ENCODE measurements at places on chromosomes 6 and 20. TPM values are rescaled to one million over a fixed set of nuclear protein-coding genes. Genes with fewer than 3 reads are reported as not detected.

GRCh38 chr6:50922579-50923525 lies 104.2 kb downstream of the TFAP2B start:
- no peaks in the 10 kb centered on the region for H3K4me1 ChIP-seq
- no peak overlapping the region for H3K27ac ChIP-seq
- DNase-seq: no peak
- H3K36me3 ChIP-seq: no peaks in the 10 kb centered on the region

GRCh38 chr6:27312146-27312949 lies at the start of gene POM121L2:
TSS of gene POM121L2 (minus strand) at chr6:27312273. CDS start at chr6:27312170, 103 bp downstream.
- H3K36me3 ChIP-seq: no peaks in the 10 kb centered on the region
- peak within 1 kb of the TSS; percentile 61 for H3K4me3 ChIP-seq
- peak; percentile 69 for DNase-seq
- peaks cover 60% of the 10 kb centered on the region for H3K27me3 ChIP-seq
- H3K27ac ChIP-seq: no peak within 1 kb of the TSS

DNA sequence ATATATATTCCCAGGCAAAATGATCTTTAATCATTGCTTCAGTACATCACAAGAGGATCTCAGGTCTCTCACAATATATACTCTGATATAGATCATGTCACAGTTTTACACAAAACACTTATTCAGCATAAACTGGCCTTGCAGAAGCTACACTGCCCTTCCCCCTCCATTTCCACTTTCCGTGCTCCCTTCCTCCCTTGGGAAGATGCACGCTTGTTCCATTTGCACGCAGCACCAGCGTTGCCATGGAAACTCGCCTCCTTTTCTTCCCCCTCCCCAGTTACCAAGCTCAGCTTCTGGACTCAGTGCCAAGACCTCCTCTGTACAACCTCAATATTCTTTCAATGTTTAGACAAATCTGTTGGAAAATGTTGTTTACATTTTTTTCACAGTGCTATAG lies 154.6 kb downstream of the RFPL4B start:
- no peaks in the 10 kb centered on the region for H3K27me3 ChIP-seq
- no peaks in the 10 kb centered on the region for H3K36me3 ChIP-seq
- no peaks in the 10 kb centered on the region for H3K4me1 ChIP-seq
- no peak overlapping the region for H3K4me3 ChIP-seq

DNA sequence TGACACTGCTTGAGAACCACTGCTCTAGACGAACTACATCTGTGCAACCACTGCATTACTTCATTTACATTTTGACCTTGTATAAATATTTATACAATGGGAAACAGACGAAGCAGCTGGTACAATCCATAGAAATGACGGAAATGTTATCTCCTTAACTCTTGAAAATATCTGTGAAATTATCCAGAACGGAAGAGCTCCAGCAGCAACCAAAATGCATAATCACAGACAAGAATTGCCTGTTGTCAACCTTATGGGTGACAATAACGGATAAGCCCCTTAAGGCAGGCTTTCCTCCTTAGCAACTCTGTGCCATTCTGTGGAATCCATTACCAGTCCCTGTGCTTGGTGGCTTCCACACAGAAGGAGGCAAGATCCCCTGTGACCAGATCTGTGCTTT lies 115.4 kb downstream of the DTNBP1 start:
- no peaks in the 10 kb centered on the region for H3K36me3 ChIP-seq
- peaks cover 37% of the 10 kb centered on the region for H3K4me1 ChIP-seq

DNA sequence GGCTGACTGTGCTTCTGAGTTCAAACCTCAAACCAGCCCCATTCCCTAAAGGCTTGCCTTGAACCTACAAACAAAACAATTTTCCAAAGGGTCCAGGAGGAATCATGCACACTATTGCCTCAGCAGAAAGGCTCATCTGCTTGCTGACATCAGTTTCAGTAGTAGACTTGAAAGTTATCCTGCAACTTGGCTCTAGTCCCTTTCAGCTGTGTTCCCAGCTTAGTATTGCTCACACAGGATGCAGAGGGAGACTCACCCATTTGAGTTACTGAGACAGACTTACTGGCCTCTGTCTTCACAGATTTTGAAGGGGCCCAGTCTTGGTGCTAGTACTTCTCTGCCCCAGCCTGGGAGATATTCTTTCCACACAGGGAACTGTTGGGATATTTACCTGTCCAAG lies 38.5 kb upstream of the TFB1M start:
- H3K4me3 ChIP-seq: no peak overlapping the region
- no peaks in the 10 kb centered on the region for H3K27me3 ChIP-seq
- H3K27ac ChIP-seq: no peak overlapping the region
- no peaks in the 10 kb centered on the region for H3K4me1 ChIP-seq
- DNase-seq: no peak
- H3K36me3 ChIP-seq: no peaks in the 10 kb centered on the region

GRCh38 chr20:43534016-43534415 lies 24.8 kb upstream of the SGK2 start:
- H3K27ac ChIP-seq: no peak overlapping the region
- peaks cover 22% of the 10 kb centered on the region for H3K36me3 ChIP-seq
- no peak overlapping the region for H3K4me3 ChIP-seq
- DNase-seq: no peak
- H3K4me1 ChIP-seq: no peaks in the 10 kb centered on the region

DNA sequence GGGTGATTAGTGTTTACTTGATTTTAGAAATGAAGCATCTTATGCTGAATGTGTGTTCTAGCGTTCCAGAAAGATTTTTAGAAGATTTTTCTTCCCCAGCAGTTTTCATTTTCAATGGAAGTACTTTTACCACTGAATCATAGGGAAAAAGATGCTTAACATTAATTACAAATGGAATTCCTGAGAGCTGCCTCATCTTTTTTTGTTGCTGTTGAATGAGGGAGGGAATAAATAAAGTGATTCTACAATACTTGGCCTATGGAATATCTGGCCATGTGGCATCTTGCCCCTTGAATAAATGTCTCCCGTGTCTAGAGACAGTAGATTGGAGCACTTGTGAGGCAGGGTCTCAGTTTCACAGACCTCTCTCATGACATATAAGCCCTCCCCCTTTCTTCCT lies 44.1 kb upstream of the SLC22A1 start:
- H3K27ac ChIP-seq: no peak overlapping the region
- no peak for DNase-seq
- H3K27me3 ChIP-seq: no peaks in the 10 kb centered on the region
- H3K4me3 ChIP-seq: no peak overlapping the region
- H3K4me1 ChIP-seq: no peaks in the 10 kb centered on the region
- peaks cover 100% of the 10 kb centered on the region for H3K36me3 ChIP-seq

- H3K27me3 ChIP-seq: no peaks in the 10 kb centered on the region
- no peak overlapping the region for H3K27ac ChIP-seq
- H3K4me1 ChIP-seq: peaks cover 21% of the 10 kb centered on the region
These were observed 136.9 kb downstream of the PREX1 start for GRCh38 chr20:48690888-48691287.

- H3K27ac ChIP-seq: no peak overlapping the region
- H3K4me3 ChIP-seq: no peak overlapping the region
- no peaks in the 10 kb centered on the region for H3K27me3 ChIP-seq
- H3K36me3 ChIP-seq: no peaks in the 10 kb centered on the region
These were observed 200.1 kb downstream of the FARS2 start for GRCh38 chr6:5461365-5461764.

- DNase-seq: no peak
- H3K4me1 ChIP-seq: no peaks in the 10 kb centered on the region
- H3K36me3 ChIP-seq: no peaks in the 10 kb centered on the region
- no peak overlapping the region for H3K4me3 ChIP-seq
- H3K27ac ChIP-seq: no peak overlapping the region
These were observed 94.8 kb upstream of the CNKSR3 start for GRCh38 chr6:154605178-154605881.

GRCh38 chr20:839015-839414 lies 5.5 kb downstream of the FAM110A start:
- H3K4me3 ChIP-seq: no peak overlapping the region
- H3K4me1 ChIP-seq: peaks cover 68% of the 10 kb centered on the region
- H3K27me3 ChIP-seq: peaks cover 8% of the 10 kb centered on the region
- no peak overlapping the region for H3K27ac ChIP-seq

DNA sequence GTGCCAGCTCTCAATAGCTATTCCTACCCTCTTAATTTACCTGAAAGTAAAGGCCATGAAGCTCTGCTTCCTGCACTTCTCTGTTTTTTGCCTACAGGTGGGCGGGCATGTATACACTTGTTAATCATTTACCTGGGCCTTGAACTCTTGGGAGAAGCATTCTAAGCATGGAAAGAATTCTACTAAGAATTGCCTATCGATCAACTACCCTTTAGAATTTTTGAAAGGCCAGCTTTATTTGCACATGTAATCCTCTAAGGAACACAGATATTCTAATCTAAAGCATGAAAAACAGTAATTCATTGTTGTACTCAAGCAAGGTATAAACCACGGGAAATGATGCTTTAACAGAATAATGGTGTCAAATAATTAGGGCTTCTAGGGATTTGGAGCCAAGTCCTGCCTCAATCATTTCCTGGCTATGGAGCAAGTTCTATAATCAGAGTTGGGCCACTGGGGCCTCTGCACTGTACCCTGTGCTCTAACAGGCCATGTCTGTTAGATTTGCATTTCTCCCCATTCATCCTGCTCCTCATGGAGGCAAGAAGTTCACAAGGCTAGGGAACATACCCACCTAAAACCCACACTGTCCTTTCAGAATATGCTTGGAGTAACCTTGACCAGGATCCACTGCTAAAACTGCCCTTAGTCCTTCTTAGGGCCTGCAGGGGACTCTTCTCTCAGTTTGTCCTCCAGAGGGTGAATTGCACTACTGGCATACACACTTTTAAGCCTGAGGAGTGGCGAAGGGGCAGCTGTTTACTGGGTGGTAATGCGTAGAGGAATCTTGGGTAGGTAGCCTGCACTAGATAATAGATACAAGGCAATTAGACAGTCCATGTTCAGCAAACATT lies 276.4 kb upstream of the JAG1 start:
- DNase-seq: no peak
- no peaks in the 10 kb centered on the region for H3K27me3 ChIP-seq
- no peaks in the 10 kb centered on the region for H3K4me1 ChIP-seq
- H3K4me3 ChIP-seq: no peak overlapping the region
- H3K27ac ChIP-seq: no peak overlapping the region
- H3K36me3 ChIP-seq: no peaks in the 10 kb centered on the region

GRCh38 chr6:40166963-40167362 lies 232.7 kb upstream of the MOCS1 start:
- H3K4me1 ChIP-seq: no peaks in the 10 kb centered on the region
- H3K4me3 ChIP-seq: no peak overlapping the region
- H3K27me3 ChIP-seq: no peaks in the 10 kb centered on the region
- DNase-seq: no peak
- H3K27ac ChIP-seq: no peak overlapping the region
- no peaks in the 10 kb centered on the region for H3K36me3 ChIP-seq

- peaks cover 36% of the 10 kb centered on the region for H3K4me1 ChIP-seq
- DNase-seq: no peak
- H3K27ac ChIP-seq: peak overlapping the region; percentile 5
- no peaks in the 10 kb centered on the region for H3K36me3 ChIP-seq
- H3K4me3 ChIP-seq: no peak overlapping the region
- H3K27me3 ChIP-seq: no peaks in the 10 kb centered on the region
These were observed 12.6 kb downstream of the CPNE5 start for GRCh38 chr6:36826520-36827227.

GRCh38 chr20:5090191-5090590 lies 29.6 kb downstream of the PCNA start:
- no peaks in the 10 kb centered on the region for H3K27me3 ChIP-seq
- DNase-seq: no peak
- peaks cover 8% of the 10 kb centered on the region for H3K36me3 ChIP-seq

- H3K27ac ChIP-seq: no peak overlapping the region
- H3K27me3 ChIP-seq: no peaks in the 10 kb centered on the region
- no peaks in the 10 kb centered on the region for H3K36me3 ChIP-seq
- H3K4me3 ChIP-seq: no peak overlapping the region
- peak; percentile 51 for DNase-seq
These were observed 110.3 kb upstream of the EYA4 start for GRCh38 chr6:133130863-133131262.

GRCh38 chr20:9758752-9759151 lies 80.1 kb downstream of the PAK5 start:
- no peaks in the 10 kb centered on the region for H3K4me1 ChIP-seq
- no peak overlapping the region for H3K4me3 ChIP-seq
- no peaks in the 10 kb centered on the region for H3K36me3 ChIP-seq
- DNase-seq: no peak
- no peaks in the 10 kb centered on the region for H3K27me3 ChIP-seq

- H3K27ac ChIP-seq: peak overlapping the region; percentile 46
- peaks cover 38% of the 10 kb centered on the region for H3K36me3 ChIP-seq
- peaks cover 14% of the 10 kb centered on the region for H3K4me1 ChIP-seq
- H3K27me3 ChIP-seq: no peaks in the 10 kb centered on the region
- DNase-seq: no peak
- no peak overlapping the region for H3K4me3 ChIP-seq
These were observed 38.9 kb downstream of the BICRAL start for GRCh38 chr6:42820512-42821340.

DNA sequence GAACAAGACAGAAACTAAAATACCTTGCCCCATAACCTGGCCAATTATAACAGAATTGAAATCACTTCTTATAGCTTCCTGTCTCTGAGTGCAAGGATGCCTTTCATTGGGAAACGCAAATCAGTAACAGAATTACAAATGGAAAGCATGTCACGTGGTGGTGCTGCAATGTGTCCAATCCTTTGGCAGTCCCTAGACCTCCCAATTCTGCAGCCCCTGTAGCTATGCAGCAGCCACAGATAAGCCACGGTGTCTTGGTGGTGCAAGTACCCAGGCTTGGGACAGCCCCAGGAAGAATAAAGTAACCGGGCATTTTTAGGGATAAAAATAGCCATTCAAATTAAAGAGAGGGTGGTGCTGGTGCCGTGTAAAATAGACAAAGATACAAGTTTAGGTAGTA lies 134.6 kb upstream of the CCN2 start:
- H3K27me3 ChIP-seq: no peaks in the 10 kb centered on the region
- no peaks in the 10 kb centered on the region for H3K36me3 ChIP-seq
- no peak for DNase-seq
- no peak overlapping the region for H3K27ac ChIP-seq

GRCh38 chr20:10987651-10988383 lies 314.0 kb upstream of the JAG1 start:
- no peak overlapping the region for H3K27ac ChIP-seq
- no peak overlapping the region for H3K4me3 ChIP-seq
- no peak for DNase-seq
- no peaks in the 10 kb centered on the region for H3K36me3 ChIP-seq

The CALHM4 gene
- not detected for total RNA-seq

The BPIFA1 gene
- total RNA-seq: 28.4 TPM

The SRMS gene
- not detected for total RNA-seq

The RAB23 gene
- total RNA-seq: 11.3 TPM

The LTA gene
- not detected for total RNA-seq

The OVOL2 gene
- total RNA-seq: 8.6 TPM

The KPNA5 gene
- 17.4 TPM for total RNA-seq

The REM1 gene
- 2.3 TPM for total RNA-seq

The RPS18 gene
- 1,662 TPM for total RNA-seq

The ZNF512B gene
- total RNA-seq: 13.7 TPM

The DDO gene
- total RNA-seq: 10.8 TPM

The LY6G6F gene
- 0.97 TPM for total RNA-seq

The PKIB gene
- 3.2 TPM for total RNA-seq
